CD4-positive, alpha-beta T cell treated with Interleukin-1 beta for 1 hour (primary cell): ENCODE measurements at places on chromosomes 1 and 21.

DNA sequence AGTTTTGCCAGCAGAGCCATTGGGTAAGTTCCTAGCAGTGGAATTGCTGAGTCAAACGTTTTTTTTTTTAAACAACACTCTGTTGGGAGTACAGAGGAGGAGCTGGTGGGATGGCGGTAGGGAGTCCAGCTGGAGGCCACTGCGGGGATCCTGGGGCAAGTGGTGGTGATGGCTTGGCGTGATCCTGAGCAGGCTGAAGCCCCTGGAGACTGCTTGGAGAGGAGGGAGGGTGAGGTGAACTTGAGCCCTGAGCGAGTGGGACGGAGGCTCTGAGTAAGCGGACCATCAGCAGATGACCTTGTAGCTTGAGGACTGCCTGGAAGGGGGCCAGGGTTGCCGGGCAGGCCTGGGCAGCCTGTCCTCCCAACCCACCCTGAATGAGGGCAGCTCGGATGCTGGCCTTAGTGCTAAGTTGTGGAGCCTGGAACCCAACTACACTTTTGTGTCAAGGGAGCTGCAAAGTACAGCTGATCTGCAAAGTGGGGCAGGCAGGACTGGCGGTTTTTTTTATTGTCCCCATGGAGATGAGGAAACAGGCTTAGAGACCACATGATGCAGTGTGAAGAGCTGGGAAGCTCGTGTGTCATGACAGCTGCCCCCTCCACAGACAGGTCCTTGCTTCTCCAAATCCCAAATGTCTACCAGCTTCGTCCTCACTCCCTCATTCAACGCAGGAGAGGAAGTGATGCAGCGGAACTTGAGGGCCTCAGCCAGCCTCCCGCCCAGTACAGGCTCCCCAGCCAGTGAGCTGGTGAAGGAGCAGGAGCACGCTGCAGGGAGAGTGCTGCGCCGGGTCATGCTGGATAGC, 20.2 kb downstream of the MRPL37 start:
- peak; percentile 39 for DNase-seq

- no peak for DNase-seq
Observed at GRCh38 chr1:171290621-171291020, 23.4 kb upstream of the FMO4 start.

DNA sequence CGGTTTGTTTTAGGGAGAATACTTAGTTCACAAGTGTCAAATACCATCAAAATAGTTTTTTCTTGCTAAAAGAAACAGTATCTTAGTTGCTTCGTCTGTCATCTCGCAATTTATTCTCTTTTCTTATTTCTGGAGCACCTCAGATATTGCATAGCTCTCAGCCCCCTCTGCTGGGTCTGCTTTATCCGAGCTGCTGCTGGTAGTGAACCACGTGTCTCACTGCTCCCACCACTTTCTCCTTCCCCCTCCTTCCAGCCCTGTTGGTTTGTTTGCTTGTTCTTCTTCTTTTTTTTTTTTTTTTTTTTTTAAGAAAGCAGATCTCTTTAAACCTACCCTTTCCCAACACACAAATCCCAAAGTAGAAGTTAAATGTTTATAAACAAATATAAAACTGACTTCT, 170.8 kb downstream of the EDEM3 start:
- DNase-seq: no peak

GRCh38 chr21:41962425-41962966, 8.7 kb upstream of the C2CD2 start:
- DNase-seq: no peak

- DNase-seq: peak; percentile 58
Observed at GRCh38 chr1:154546264-154547063, 12.0 kb downstream of the UBE2Q1 start.

DNA sequence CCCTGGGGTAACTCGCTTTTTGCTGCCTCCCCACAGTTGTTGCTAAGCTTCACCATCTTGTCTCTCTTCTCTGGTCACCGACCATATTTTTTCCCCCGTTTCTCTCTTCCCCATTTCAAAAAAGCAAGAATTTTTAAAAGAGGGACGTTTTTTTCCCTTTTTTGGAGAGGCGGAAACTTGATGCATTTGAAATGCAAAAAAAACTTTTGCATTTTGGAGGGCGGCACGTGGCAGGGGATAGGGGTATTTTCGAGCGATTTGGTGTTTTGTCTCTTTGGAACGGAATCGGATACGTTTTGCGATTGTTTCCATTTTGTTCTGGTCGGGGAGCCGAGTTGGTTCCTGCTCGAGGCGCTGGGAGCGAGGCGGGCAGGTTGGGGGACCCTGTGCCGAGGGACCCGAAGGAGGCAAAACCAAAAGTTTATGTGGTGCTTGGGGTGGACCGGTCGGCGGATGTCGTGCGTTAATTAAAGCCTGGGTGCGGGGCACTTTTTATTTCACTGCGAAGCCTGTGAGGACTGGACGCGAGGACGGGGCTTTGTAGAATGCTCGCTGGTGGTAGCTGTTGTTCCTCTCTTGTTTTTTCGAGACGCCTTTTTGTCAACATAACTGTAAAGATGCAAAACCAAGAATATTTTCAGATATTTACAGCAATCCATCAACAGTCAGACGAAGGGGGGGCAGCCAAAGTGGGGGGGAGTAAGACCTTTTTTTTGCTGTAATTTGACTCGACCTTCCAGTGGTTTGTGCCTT, 884 bp downstream of the H3-3A start:
- peak; percentile 38 for DNase-seq

GRCh38 chr1:176692988-176693696, 230.2 kb downstream of the PAPPA2 start:
- no peak for DNase-seq

GRCh38 chr1:47780469-47780995, 216.7 kb downstream of the TRABD2B start:
- DNase-seq: no peak

DNA sequence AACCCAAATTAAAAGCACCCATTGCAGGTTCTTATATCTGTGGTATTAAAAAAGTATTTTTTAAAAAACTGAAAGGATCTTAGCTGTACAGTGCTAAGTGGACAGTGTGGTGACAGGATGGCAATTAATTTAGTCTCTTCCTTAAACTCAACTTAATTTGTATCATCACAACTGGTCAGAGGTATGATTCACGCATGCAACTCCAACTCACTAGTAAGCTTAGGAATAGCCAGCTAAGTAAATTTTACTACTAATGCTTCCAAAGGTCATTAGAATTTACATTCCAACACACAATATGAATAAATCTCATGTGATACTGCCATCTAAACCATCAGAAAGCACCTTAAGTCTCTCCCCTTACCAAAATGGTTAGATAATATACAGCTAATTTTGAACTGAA, 35.4 kb downstream of the ENAH start:
- no peak for DNase-seq

- peak; percentile 39 for DNase-seq
Observed at GRCh38 chr1:212514056-212514614, 81.4 kb downstream of the NENF start.

- DNase-seq: peak; percentile 51
Observed at GRCh38 chr1:174114788-174115448, 44.4 kb upstream of the RABGAP1L start.

DNA sequence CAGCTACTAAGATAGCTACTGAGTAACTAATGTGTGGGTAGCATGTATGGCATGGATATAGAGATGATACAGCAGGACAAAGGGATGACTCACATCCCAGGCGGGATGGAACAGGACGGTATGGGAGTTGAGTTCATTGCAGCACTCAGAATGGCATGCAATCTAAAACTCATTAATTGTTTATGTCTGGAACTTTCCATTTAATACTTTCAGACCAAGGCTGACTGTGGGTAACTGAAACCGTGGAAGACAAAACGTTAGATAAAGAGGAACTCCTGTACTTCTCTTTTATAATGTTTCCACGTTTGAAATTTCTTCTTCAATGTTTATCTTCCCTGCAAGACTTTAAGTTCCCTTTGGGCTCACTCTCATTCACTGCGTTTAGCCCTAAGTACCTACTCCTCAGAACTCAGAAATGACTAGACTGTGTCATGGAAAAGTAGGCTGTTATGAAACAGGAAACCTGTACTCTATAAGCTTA, 151.9 kb downstream of the MAGI3 start:
- no peak for DNase-seq

GRCh38 chr1:8537991-8538390, 220.1 kb downstream of the SLC45A1 start:
- no peak for DNase-seq

DNA sequence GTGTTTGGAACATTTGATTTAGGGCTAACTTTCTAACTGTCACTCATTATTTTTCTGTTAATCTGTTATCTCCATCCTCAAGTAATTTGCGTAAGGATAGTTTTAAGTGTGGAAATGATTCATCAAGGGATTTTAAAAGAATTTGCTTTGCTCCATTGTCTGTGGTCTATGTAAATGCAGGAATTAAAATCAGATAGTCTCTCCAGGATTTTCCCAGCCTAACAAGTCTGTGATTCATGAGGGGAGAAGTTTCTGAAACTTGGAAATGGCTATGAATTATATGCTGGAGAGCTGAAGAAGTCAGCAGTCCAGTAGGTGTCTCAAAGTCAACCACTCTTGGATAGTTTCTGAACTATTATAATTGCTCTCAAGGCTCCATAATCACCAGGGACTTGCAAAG, 264.5 kb downstream of the MRPL39 start:
- DNase-seq: no peak

GRCh38 chr1:162081316-162081715, 11.8 kb downstream of the NOS1AP start:
- no peak for DNase-seq

DNA sequence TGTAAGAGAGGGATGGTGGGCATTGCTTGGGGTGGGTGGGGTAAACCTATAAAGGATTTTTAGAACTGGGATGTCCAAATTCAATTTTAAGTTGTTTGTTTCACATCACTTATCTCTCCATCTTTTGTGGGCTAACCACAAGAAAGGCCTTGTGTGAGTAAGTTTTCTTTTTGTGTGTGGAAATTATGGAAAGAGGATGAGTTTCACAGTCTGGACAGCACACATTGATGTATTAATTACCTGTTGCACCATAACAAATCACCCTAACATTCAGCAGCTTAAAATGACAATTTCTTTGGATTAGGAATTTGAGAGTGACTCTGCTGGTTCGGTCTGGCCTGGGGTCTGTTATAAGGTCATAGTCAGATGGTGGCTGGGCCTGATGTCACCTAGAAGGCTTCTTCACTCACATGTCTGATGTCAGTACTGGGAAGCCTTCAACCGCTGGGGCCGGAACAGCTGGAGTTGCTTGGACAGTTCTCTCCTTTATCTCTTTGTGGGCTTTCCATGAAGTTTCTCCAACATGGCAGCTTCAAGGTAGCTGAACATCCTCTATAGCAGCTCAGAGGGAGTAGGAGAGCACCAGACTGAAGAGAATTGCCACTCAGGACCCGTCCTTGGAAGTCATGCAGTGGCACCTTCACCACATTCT, 2.0 kb upstream of the COL9A2 start:
- no peak for DNase-seq
